NK-92 treated with Interleukin-12 subunit alpha and Interleukin-12 subunit beta, amount 100 ng/mL, for 24 hours (cell line): ENCODE measurements at places on chromosomes 2 and 18.
A peak's percentile ranks its signal among the peaks of the same experiment; 100 is the strongest.

DNA sequence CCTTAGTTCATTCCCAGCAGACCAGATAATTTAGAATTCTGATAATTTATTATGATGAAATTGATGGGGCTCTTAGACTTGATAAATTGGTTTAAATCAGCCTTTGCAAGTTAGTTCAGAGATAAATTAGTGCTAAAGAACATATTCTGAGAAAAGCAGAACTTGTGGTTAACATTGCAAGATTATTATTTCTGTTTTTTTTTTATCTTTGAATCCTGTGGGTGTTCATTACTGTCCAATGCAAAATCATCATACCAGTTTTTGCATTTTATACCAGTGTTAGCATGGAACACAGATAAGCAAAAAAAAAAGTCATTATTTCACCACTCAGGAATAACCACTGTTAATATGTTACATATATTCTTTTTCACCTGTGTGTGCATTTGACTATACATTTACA is 9.1 kb downstream of the SEPTIN2 start:
- no peak for DNase-seq

- DNase-seq: no peak
Measured at GRCh38 chr2:10579876-10580514, 109.8 kb downstream of the NOL10 start.

GRCh38 chr2:158695305-158695704 is 99.8 kb upstream of the DAPL1 start:
- DNase-seq: no peak

DNA sequence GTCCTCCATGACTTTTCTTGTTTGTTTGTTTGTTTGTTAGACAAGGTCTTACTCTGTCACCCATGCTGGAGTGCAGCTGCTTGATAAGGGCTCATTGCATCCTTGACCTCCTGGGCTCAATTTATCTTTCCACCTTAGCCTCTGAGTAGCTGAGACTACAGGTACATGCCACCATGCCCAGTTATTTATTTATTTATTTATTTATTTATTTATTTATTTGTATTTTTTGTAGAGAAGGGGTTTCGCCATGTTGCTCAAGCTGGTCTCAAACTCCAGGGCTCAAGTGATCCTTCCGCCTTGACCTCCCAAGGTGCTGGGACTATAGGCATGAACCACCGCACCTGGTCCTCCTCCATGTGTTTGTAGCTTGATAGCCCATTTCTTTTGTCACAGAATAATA is 37.9 kb downstream of the NBEAL1 start:
- no peak for DNase-seq

DNA sequence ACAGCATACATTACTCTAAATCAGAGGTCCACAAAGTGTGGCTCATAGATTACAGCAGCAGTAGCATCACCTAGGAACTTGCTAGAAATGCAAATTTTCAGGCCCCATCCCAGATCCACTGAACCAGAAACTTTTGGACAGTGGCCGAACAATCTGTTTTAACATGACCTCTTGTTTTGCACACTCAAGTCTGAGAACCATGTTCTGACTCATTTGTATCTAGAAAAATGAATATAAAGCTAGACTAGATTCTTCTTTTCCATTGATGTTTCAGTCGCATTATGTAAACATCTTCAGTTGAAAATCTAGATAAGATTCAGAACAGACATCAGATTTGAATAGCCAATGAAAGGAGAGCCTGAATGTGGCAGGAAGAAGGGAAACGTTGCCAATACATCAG is 608.8 kb downstream of the LRP1B start:
- DNase-seq: no peak

- peak; percentile 40 for DNase-seq
Measured at GRCh38 chr2:88690591-88691338, 708 bp upstream of the RPIA start.

GRCh38 chr2:229335877-229336346 is 64.8 kb upstream of the PID1 start:
- DNase-seq: no peak

DNA sequence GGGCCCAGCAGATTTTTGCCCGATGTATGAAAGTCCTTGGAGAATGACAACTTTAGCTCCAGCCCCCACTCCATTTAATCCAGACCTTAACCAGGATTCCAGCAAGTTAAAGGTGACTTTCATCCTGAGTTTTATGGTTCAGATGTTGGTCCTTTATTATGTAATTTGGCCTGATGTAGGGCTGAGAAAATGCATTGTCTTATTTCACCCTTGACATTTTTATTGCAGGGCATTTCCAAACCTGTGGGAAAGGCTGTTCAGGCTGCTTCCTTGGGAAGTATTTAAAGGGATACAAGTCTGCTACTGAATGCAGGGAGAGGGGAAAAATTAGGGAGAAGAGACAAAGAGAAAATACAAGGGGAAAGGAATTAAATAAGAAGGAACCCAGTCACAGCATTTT is 48.8 kb downstream of the ASB1 start:
- DNase-seq: no peak

DNA sequence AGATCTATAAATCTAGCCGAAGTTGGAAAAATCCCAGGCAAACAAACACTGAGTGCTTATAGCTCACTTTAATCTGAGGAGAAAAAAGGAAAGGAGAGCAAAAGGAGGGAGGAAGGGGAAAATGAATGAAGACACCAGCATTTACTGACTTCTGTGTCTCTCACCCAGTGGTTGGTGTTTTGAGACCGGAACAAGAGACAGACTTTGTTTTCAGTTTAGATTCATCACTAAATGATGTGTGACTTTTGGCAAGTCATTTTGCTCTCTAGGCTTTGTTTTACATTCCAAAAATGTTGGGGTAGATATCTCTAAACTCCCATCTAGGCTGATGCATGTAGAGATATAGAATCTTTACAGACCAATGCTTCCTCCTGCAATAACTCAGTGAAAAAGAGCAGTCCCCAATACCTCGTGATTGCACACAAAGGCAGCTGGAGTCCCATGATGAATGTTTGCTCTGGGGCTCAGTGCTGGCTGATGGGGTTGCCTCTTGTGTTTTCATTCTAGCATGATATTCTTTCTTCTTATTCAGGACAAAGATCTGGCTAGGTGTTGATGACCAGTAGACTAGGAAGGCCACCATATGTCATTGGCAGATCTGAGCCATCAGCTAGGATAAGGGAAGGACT is 51.4 kb downstream of the TRIB2 start:
- no peak for DNase-seq

GRCh38 chr2:59044736-59045135 is 803.6 kb upstream of the FANCL start:
- no peak for DNase-seq

DNA sequence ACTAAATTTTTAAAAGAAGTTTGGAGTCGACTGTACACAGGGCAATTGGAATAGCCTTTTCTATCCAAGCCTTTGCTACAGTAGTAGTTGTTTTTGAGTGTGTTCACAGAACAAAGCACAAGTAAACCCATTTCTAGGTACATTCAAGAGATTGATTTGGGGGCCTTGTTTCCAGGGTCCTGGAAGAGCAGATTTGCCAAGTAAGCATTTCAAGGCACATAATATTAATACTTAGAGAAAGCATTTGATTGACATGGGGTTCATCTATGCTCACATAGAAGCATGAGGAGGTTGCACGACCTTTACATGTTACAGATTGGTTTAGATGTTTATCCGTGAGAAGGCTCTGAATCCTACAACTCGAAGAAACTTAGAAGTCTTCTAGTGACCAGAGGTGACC is 324.1 kb downstream of the MYCN start:
- no peak for DNase-seq

GRCh38 chr18:62485684-62486083 is 37.1 kb upstream of the ZCCHC2 start:
- no peak for DNase-seq

- DNase-seq: no peak
Measured at GRCh38 chr2:186496401-186496800, 10.3 kb downstream of the ZC3H15 start.

DNA sequence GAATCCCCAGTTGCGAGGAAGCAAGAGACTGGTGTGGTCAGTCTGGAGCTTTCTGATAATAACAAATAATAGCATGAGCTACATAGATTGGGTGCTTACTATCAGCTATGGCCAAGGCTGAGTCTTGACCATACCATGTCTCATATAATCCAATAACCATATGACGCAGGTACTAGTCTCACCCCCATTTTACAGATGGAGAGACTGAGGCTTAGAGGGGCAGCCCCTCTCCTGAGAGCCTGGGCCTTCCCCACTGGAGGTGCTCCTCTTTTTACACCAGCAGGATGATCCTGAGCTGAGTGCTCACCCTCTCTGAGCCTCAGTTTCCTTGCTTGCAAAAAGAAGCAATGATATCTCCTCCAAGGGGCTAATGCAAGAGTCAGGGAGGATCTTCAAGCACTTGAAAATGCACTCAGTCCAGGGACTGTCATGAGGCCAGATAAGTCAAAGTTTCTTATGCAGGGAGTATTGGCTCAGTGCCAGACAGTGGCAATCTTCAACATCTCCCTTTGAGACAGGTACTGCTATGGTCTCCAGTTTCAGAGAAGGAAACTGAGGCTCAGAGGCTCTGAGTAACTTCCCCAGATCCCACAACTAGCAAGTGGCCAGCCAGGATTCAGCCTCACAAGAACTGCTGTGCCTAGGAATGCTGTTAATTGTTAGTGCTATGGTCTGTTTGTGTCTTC is 149.7 kb downstream of the TFCP2L1 start:
- DNase-seq: no peak

DNA sequence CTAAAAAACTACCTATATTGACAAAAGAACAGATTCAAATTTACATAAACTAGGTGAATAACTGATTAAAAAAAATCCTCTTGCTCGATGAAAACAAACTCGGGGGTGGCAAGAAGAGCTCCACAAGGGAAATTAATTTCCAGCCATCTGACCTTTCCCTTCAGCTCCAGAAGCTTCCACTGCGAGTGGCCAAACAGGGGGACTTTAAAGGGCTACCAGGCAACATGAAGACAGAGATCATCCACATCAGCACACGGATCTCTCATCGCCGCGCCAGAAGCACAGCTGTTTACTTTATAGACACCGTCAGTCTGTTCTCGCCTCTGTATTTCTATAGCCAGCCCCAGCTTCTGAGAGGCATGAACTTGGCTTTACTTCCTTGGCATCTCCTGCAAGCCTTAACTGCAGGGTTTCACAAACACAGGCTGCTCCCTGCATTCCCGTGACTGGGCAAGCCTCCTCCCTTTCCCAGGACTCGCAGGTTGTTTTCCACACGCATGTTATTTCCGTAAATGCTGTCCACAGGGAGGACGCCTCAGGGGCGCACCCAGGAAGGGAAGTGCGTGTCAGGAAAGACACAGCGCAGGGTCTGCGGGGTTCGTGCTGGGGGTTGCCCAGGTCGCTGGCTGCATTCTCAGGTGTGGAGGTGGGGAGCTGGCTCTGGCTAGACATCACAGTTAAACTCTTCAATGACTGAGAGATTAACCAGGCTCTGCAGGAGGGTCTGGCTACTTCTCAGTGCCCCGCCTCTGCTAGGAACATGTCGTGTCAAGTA is 85.0 kb downstream of the USP40 start:
- no peak for DNase-seq

GRCh38 chr18:27967913-27968824 is 208.8 kb downstream of the CDH2 start:
- DNase-seq: no peak

DNA sequence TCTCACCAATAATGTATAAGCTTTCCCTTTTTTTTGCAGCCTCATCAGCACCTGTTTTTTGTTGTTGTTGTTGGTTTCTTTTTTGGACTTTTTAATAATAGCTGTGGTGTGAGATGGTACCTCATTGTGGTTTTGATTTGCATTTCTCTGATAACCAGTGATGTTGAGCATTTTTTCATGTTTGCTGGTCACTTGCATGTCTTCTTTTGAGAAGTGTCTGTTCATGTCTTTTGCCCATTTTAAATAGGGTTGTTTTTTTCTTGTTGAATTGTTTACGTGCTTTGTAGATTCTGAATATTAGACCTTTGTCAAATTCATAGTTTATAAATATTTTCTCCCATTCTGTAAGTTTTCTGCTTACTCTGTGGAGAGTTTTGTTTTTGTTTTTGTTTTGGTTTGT is 88.4 kb upstream of the EPAS1 start:
- DNase-seq: no peak

DNA sequence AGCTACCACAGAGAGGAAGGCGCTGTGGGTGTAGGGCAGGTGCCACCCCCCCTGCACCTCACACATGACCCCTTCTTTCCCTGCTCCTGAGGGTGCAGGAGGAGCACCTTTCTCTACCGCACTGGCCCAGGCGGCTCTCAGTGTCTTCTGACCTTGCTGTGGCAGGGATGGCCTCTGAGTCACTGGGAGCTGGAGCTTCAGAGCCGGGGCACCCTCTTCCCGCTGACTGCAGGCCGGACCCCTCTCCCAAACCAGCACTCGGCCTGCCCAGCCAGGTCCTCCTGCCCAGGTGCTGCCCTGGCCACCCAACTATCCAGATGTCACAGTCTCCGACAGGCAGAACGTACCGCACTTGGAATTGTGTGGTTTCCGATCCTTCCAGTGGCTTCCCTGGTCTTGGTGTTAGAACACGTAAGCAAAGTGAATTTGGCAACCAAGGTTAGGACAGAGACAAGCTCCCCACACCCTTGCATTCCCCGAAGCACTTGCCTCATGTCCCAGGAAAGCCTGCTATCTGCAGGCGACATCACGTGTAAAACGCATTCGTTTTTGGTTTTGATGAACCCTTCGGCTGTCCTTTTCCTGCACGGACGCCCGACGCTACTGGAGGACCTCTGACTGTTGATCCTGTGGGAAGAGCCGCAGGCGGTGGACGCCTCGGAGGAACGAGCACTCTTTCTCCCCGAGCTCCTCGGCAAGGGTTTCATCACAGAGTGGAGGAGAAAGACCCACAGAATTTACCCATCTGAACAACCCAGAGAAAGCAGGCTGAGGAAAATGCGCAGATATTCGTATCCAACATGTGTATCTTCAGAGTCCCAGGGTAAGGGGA is 24.7 kb upstream of the KCNG2 start:
- DNase-seq: no peak

DNA sequence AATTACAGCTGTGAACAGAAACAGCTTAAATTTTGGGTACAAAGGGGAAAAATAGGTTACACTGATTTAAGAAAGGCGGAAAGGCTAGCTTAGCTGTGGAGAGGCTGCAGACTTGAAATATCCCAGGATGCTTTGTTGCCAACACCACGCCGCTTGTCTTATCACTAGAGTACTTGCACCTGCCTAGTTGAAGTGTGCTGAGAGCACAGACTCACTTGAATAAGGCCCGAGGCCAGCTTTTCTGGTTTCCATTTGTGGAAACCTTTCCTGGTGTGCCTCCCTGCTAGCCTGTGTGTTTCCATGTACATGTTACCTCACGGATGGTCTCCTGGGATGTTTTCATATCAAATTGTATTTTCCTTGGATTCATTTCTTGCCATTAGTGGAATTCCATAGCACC is 3.2 kb downstream of the CABLES1 start:
- no peak for DNase-seq

GRCh38 chr2:178243961-178244360 is 49.6 kb downstream of the OSBPL6 start:
- no peak for DNase-seq
